ENCODE measurements at places on chromosomes 2 and 18. TPM values are rescaled to one million over a fixed set of nuclear protein-coding genes. Genes with fewer than 3 reads are reported as not detected.
A peak's percentile ranks its signal among the peaks of the same experiment; 100 is the strongest.

- H3K27me3 ChIP-seq: no peaks in the 10 kb centered on the region
- DNase-seq: no peak
- peaks cover 13% of the 10 kb centered on the region for H3K4me1 ChIP-seq
- H3K27ac ChIP-seq: no peak overlapping the region
Observed at GRCh38 chr18:62543021-62543420, 20.2 kb downstream of the ZCCHC2 start.

Gene POLR1A
- total RNA-seq: 17.3 TPM

- peaks cover 14% of the 10 kb centered on the region for H3K4me1 ChIP-seq
- H3K27me3 ChIP-seq: no peaks in the 10 kb centered on the region
- H3K36me3 ChIP-seq: peaks cover 23% of the 10 kb centered on the region
- no peak overlapping the region for H3K4me3 ChIP-seq
- DNase-seq: no peak
- H3K27ac ChIP-seq: no peak overlapping the region
Observed at GRCh38 chr2:135096665-135097446, 44.8 kb downstream of the RAB3GAP1 start.

GRCh38 chr2:112941753-112942653, 31.0 kb downstream of the IL37 start:
- H3K27me3 ChIP-seq: no peaks in the 10 kb centered on the region
- peaks cover 7% of the 10 kb centered on the region for H3K4me1 ChIP-seq
- no peak overlapping the region for H3K4me3 ChIP-seq
- H3K27ac ChIP-seq: no peak overlapping the region
- no peaks in the 10 kb centered on the region for H3K36me3 ChIP-seq

DNA sequence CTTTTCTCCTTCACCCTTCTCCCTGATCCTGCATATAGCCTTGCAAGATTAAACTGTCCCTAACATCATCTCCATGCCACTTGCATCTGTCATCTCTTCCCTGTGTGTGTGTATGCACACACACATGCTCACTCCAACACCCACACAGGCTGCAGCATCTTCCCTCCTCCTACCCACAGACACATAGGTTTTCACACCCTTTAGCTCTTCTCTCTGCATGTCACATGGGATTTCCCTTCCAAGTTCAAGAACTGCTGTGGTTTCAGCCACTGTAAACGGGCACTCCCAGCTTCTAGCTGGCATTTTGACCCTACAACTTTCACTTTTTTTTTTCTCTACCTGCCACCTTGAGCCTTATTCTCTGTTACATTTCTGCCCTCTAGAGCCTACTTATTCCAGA, 6.4 kb downstream of the CELF4 start:
- H3K27ac ChIP-seq: no peak overlapping the region
- H3K27me3 ChIP-seq: peaks cover 56% of the 10 kb centered on the region
- no peaks in the 10 kb centered on the region for H3K36me3 ChIP-seq
- H3K4me1 ChIP-seq: no peaks in the 10 kb centered on the region

GRCh38 chr2:102506743-102507142, 33.7 kb downstream of the SLC9A4 start:
- DNase-seq: peak; percentile 24
- no peak overlapping the region for H3K27ac ChIP-seq
- no peaks in the 10 kb centered on the region for H3K36me3 ChIP-seq
- no peaks in the 10 kb centered on the region for H3K27me3 ChIP-seq
- H3K4me3 ChIP-seq: no peak overlapping the region

- no peaks in the 10 kb centered on the region for H3K27me3 ChIP-seq
- H3K27ac ChIP-seq: no peak overlapping the region
- peaks cover 21% of the 10 kb centered on the region for H3K4me1 ChIP-seq
- no peak for DNase-seq
- peaks cover 6% of the 10 kb centered on the region for H3K36me3 ChIP-seq
Observed at GRCh38 chr18:24016643-24017042, 2.1 kb downstream of the TTC39C start.

Gene MROH2A
- total RNA-seq: not detected

- no peak overlapping the region for H3K27ac ChIP-seq
- DNase-seq: no peak
- H3K36me3 ChIP-seq: no peaks in the 10 kb centered on the region
- no peak overlapping the region for H3K4me3 ChIP-seq
Observed at GRCh38 chr2:241898463-241899270, 29.1 kb downstream of the RTP5 start.

DNA sequence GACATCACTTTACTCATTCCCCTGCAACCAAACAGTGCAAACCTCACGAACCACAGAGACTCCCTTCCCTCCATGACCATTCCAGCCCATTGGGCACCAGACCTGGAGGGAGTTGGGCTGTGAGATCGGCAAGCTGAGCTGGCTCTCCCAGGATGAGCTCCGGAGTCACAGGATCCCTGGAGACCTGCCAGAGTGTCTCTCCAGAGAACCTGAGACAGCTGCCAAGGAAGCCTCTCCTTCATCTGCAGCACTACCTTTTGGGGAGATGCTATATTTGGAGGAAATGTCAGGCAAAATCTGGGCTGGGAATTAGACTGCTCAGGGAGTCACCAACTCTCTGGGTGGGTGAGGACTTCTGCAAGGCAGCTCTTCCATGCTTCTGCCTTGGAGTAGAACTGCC, 417.4 kb downstream of the TNS1 start:
- H3K36me3 ChIP-seq: no peaks in the 10 kb centered on the region
- peaks cover 5% of the 10 kb centered on the region for H3K4me1 ChIP-seq
- no peak overlapping the region for H3K4me3 ChIP-seq
- peak; percentile 68 for DNase-seq

DNA sequence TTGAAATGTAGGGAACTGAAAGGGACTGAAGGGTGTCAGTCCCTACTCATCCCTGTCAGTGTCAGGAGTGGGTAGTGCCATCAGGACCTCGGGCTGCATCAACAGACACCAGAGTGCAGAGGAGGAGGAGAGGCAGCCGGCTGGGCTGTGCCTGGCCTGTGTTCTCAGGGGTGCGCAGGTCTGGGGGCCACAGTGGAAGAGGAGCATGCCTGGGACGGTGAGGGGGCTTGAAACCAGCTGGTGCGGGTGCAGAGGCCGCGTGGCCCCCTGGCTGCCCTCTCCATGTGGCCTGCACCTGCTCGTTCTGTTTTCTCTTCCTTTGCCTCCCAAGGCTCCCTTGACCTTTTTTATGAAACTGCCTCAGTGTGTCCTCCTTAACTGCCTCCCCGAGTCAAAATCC, 41.3 kb downstream of the NTSR2 start:
- H3K36me3 ChIP-seq: peaks cover 53% of the 10 kb centered on the region
- H3K4me3 ChIP-seq: no peak overlapping the region
- no peak for DNase-seq
- no peaks in the 10 kb centered on the region for H3K4me1 ChIP-seq
- no peak overlapping the region for H3K27ac ChIP-seq

DNA sequence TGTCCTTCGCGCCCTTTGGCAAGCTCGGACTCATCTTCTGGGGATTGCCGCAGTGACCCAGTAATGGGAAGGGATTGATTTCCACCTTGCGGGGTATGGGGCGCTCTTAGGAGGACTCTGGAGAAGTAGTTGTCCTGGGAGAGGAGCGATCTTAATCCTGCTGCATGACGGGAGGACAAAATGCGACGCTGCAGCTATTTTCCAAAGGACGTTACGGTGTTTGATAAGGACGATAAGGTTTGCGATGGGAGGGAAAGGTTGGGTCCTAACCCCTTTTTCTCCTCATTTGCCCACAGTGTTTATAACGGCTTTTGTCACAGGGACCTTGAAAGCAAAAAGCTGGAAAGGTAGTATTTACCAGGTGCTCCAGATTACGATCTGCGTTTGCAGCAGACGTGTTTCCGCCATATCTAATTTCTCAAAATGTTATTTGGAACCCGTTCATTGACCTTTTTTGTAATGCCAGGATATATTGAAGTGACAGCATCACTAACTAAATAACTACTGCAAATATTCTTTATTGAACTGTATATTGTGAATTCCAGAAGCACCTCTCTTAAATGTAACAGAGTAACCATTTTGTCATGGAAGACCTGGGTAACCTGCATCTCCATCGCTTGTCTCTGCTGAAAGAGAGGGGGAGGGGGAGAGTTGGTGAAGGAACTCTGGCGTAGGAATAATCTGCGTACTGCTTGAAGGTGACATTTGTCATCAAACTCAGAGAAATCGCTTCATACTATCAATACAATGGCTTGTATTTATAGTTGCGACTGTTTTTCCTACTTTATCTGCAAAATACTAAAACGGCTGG, 590 bp downstream of the MDH1 start:
- peak overlapping the region; percentile 81 for H3K4me3 ChIP-seq
- DNase-seq: no peak
- peaks cover 15% of the 10 kb centered on the region for H3K4me1 ChIP-seq
- no peaks in the 10 kb centered on the region for H3K27me3 ChIP-seq
- peak overlapping the region; percentile 84 for H3K27ac ChIP-seq

GRCh38 chr2:128039535-128039934, 11.7 kb upstream of the SAP130 start:
- no peak for DNase-seq
- no peaks in the 10 kb centered on the region for H3K36me3 ChIP-seq
- no peaks in the 10 kb centered on the region for H3K4me1 ChIP-seq
- H3K27ac ChIP-seq: no peak overlapping the region

Gene PARD6G
- total RNA-seq: 11.3 TPM

Gene REEP1
- total RNA-seq: 73.5 TPM

DNA sequence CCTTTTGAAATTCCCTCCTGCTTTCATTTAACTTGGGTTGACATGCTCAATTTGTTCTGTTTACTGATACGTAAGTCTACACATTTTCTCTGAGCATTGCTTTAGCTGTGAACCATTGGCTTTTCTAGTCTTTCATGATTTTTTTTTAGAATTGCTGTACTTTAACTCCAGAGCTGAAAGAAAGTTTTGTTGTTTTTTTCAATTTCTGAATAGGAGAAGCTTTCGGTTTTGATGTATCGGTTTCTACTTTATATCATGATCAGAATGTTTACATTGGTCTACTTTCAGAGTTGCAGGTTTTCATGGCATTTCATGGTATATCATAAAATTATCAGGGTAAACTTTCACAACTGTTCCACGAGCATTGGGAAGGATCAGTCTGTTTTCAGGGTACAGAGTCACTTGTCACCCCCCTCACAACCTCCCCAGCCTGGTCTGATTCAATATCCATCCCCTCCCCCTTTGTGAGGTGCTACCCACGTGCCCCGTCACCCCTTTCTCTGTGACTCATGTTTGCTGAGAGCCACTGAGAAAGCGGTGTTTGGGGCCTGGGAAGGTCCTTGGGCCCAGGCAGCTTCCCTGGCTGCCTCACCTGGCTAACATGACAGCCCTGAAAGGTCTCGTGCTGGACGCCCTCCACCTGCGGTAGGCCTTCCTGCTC, 7.0 kb downstream of the ASTL start:
- no peak for DNase-seq
- no peak overlapping the region for H3K27ac ChIP-seq
- H3K4me1 ChIP-seq: no peaks in the 10 kb centered on the region

- H3K27me3 ChIP-seq: peaks cover 26% of the 10 kb centered on the region
- H3K4me3 ChIP-seq: no peak overlapping the region
- no peak for DNase-seq
- peaks cover 22% of the 10 kb centered on the region for H3K4me1 ChIP-seq
- no peaks in the 10 kb centered on the region for H3K36me3 ChIP-seq
- no peak overlapping the region for H3K27ac ChIP-seq
Observed at GRCh38 chr2:96407041-96407918, 71.7 kb downstream of the NCAPH start.

DNA sequence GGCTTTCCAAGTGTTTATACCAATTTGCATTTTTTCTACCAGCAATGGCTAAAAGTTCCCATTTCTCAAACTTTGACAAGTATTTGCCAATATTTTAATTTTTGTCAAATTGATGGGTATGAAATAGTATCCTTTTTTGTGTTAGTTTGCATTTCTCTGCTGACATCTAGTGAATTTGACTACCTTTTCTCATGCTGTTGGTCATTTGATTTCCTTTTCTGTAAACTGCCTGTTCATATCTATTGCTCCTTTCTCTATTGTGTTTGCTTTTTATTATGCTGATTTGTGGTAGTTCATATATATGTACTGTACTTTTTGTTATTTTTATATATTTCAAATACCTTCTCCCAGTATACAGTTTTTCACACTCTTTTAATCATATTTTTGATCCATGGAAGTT, 149.4 kb downstream of the PMAIP1 start:
- no peaks in the 10 kb centered on the region for H3K27me3 ChIP-seq
- DNase-seq: no peak
- H3K4me1 ChIP-seq: peaks cover 8% of the 10 kb centered on the region

DNA sequence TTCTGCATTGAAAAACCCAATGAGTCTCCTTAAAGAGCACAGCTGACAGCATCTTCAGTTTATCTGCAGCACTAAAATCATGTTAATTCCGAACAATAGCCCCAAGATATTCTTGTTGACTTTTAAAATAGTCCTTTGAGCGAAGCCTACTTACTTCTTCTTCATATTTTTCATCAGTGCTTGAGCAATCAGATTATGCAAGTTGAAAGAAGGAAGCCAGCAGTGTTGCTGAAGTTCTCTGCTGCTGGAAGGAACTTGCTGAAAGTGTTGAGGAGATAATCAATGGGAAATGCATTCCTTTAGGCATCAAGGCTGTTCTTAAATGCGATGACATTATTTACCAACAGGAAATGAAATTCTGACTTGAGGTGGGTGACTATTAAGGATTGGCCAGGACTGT, 105.9 kb upstream of the SNTG2 start:
- H3K4me3 ChIP-seq: no peak overlapping the region
- H3K36me3 ChIP-seq: no peaks in the 10 kb centered on the region
- no peak overlapping the region for H3K27ac ChIP-seq
- H3K4me1 ChIP-seq: no peaks in the 10 kb centered on the region
- H3K27me3 ChIP-seq: no peaks in the 10 kb centered on the region
